ENCODE measurements at places on chromosomes 11 and 22.
A peak's percentile ranks its signal among the peaks of the same experiment; 100 is the strongest.

GRCh38 chr22:42275176-42275575 lies 4.7 kb upstream of the TCF20 start:
- no peaks in the 10 kb centered on the region for H3K36me3 ChIP-seq
- peaks cover 10% of the 10 kb centered on the region for H3K4me1 ChIP-seq
- H3K27me3 ChIP-seq: no peaks in the 10 kb centered on the region
- H3K27ac ChIP-seq: no peak overlapping the region

DNA sequence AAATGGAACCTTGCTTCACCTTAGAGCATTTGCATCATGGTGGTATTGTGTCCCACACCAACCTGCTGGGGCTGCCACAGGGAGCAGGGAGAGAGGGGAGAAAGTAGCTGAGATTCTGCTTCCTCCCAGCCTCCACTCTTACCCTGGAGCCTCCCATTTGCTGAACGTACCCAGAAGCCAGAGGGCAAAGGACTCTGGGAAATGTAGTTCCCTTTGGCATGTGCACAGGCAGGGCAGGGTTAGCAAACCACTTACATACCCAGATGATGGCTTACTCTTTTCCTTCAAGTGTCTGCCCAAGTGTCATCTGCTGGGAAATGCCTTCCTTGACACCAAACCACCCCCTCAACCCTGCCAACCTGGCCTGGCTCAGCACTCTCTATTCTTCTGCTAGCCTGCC lies 16.9 kb downstream of the SMIM38 start:
- peaks cover 3% of the 10 kb centered on the region for H3K27me3 ChIP-seq
- DNase-seq: no peak
- no peak overlapping the region for H3K4me3 ChIP-seq

GRCh38 chr22:36911887-36912661 lies 1.4 kb upstream of the CSF2RB start:
- H3K36me3 ChIP-seq: no peaks in the 10 kb centered on the region
- peak overlapping the region; percentile 3 for H3K27ac ChIP-seq
- no peak for DNase-seq

- H3K4me1 ChIP-seq: peaks cover 3% of the 10 kb centered on the region
- H3K27me3 ChIP-seq: peaks cover 37% of the 10 kb centered on the region
- no peak for DNase-seq
- H3K36me3 ChIP-seq: no peaks in the 10 kb centered on the region
- no peak overlapping the region for H3K27ac ChIP-seq
Observed at GRCh38 chr11:131653260-131653659, 282.8 kb downstream of the NTM start.

- no peak overlapping the region for H3K4me3 ChIP-seq
- no peak for DNase-seq
- H3K27me3 ChIP-seq: no peaks in the 10 kb centered on the region
- H3K27ac ChIP-seq: no peak overlapping the region
- no peaks in the 10 kb centered on the region for H3K36me3 ChIP-seq
- no peaks in the 10 kb centered on the region for H3K4me1 ChIP-seq
Observed at GRCh38 chr11:61108847-61109585, 6.7 kb downstream of the CD5 start.

DNA sequence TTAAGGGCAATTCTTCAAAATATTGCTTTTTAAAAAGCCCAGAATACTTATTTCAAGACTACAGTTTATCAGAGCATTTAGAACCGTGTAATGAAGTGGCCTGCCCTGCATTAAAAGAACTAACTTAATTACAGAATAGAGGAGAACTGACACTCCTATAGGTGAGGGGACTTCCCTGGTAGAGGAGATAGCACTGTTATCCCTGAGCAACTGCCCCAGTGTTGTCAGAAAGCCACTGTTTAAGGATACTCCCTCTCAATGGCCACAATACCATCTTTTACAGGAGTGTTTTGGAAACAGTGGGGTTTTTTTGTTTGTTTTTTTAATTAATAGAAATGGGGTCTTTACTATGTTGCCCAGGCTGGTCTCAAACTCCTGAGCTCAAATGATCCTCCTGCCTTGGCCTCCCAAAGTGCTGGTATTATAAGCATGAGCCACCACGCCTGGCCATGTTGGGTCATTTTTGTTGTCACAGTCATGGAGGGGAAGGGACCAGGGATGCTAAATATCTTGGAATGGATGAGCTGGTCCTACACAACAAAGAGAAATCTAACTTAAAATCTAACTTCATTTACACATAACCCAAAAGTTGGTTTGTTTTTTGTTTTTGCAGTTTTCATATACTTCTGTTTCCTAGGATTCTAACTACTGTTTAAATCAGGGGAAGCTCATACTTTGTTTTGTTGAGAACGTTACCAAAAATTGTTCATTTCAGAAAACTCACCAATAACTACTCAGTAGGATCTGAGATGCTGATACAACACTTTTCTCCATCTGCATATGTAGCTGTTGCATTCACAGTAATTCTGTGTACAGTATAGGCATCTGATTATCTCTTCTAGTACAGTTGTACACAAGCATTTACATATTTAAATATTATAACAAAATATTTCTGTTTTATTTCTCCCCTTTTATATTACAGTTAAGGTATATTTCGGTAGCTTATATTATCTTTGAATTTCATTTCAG lies 8.1 kb downstream of the RPL27A start:
- H3K4me1 ChIP-seq: peaks cover 23% of the 10 kb centered on the region
- H3K4me3 ChIP-seq: peak overlapping the region; percentile 92
- H3K27me3 ChIP-seq: no peaks in the 10 kb centered on the region
- peaks cover 25% of the 10 kb centered on the region for H3K36me3 ChIP-seq

GRCh38 chr11:2914455-2915195 lies 14.6 kb downstream of the PHLDA2 start:
- no peak for DNase-seq
- H3K4me3 ChIP-seq: no peak overlapping the region
- H3K4me1 ChIP-seq: peaks cover 10% of the 10 kb centered on the region
- H3K36me3 ChIP-seq: no peaks in the 10 kb centered on the region
- no peak overlapping the region for H3K27ac ChIP-seq

Measured in mesothelial cell of epicardium (in vitro differentiated cells).